ENCODE measurements at places on chromosomes 11 and 22.

DNA sequence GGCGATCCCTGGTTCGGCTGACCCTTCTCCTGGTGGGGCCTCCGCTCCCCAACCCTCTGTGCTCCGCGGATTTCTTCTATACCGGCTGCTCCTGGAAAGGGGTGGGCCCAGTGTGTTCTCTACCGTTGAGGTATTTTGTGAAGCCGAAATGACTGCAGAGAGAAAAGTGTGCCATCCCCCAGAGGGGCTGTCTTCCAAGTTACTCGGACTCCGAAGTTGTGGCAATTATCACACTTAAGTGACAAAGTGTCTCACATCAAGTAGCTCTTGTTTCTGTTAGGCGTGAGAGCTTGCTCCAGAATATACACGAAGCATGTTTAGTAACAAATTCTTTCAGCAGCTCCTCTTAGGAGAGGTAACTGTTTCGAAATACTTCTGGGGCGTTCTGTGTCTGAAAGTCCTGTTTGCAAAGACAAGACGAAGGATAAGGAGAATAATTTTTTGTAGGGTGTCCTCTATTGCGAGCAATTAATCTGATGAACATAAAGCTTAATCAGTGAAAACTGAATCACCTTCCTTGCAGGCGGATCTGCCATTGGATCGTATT, 434 bp downstream of the XPNPEP3 start:
- no peak for DNase-seq

GRCh38 chr22:45554040-45554406, 51.3 kb downstream of the FBLN1 start:
- no peak for DNase-seq

- DNase-seq = no peak
Observed at GRCh38 chr11:89458716-89459115, 32.5 kb downstream of the NOX4 start.

- DNase-seq = no peak
Observed at GRCh38 chr11:2697866-2698265, 1.9 kb downstream of the KCNQ1OT1 start.

- DNase-seq = no peak
Observed at GRCh38 chr22:30328466-30329049, 1.8 kb upstream of the TBC1D10A start.

GRCh38 chr22:40463017-40463631, 92.7 kb downstream of the SGSM3 start:
- peak; percentile 15 for DNase-seq

DNA sequence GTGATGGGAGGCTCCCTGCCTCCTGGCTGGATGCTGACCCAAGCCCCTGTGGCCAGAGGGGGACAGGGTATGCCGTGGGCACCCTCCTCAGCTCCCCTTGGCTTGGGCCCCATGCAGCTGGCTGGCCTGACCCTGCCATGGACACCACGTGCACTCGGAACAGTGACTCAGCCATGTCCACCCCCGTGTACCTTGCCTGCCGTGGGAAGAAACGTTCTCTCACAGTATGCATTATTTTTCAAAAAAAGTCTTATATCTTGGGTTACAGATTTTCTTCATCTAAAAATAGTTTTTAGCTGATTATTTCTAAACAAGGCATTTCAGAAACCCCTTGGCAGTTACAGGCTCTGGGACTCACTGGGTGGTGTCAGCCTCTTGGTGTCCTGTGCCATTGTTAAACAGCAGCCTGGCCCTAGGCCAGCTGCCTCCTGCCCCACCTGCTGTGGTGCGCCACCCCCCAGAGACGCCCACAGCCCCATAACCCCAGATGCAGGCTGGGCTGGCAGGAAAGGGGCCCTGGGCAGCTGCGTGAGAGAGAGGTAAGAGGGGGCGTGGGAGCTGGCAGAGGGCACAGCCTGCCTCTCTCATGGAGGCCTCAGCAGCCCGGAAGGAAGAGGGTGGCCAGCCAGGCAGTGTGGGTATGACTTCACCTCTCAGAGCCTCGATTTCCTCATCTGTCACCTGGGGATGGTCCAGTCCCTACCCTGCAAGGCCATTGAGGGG, 99.8 kb downstream of the MORC2 start:
- no peak for DNase-seq

DNA sequence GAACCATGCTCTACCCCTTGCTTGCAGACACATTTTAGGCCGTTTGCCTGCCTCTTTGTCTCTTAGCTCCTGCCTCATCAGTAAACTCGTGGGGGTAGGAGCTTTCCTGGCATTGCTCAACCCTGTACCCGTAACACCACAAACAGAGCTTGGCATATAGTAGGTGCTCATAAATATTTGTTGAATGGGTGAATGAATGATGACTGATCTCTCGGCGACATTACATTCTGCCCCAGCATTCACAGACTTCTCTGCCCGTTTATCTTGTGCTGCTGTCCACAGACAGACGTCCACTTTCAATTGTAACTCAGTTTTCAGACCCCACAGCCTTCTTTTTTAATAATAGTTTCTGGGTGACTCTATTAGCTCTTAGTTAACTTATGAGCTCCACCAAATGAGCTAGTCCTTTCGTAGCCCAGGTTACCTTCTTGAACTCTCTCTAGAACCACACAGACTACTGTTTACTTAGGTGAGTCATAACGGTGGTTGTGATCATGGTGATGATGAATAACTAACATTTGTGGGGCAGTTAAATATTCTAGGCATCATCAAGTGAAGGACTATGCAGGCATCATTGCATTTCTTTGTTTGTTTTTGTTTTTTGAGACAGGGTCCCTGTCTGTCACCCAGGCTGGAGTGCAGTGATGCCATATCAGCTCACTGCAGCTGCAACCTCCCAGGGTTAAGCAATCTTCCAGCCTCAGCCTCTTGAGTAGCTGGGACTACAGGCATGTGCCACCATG, 188.4 kb downstream of the ADAMTS15 start:
- no peak for DNase-seq

DNA sequence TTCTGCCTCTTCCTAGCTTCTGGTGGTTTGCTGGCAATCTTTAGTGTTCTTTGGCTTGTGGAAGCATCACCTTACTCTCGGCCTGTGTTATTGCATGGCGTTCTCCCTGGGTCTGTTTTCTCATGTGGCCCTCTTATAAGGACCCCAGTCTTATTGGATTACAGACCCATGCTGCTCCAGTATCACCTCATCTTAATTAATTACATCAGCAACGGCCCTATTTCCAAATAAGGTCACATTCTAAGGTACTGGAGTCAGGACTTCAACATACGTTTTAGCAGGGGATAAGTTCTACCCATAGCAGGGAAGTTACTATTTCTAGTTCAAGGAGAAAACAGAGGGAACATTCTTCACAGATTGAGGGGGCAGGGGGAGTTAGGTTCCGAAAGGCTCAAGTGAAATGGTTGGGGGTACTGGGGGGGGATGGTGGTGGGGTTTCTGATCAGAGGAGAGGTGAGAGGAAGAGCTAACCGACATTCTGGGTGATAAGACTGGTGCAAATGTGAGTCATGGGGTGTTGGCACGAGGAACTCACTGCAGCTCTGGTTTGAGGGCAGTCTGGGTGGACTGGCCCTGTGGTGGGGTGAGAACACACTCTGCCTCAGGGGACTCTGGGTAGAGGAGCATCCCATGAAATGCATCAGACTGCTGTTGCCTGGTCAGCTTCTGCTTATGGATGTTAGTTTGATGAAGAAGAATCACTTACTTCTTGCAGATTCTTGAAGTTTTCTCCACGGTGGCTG, 51.5 kb upstream of the ZBED5 start:
- DNase-seq = no peak

DNA sequence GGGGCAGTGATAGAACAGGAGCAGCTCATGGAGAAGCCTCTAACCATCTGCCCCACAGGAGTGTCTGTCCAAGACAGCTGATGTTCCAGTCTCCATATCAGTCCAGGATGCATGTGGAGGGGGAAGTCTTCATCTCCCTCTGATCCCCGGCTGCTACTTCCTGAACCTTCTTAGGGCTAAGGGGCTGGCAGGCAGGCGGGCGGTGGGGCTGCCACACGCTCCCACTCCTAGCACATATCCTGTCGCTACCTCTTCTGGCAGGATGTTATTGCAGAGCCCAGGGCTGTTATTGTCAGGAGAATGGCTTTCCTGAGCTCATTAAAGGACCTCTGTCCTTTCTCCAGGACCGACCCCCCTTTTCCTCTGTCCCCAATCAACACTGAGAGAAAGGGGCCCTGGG, 25.4 kb downstream of the LRRC55 start:
- no peak for DNase-seq

DNA sequence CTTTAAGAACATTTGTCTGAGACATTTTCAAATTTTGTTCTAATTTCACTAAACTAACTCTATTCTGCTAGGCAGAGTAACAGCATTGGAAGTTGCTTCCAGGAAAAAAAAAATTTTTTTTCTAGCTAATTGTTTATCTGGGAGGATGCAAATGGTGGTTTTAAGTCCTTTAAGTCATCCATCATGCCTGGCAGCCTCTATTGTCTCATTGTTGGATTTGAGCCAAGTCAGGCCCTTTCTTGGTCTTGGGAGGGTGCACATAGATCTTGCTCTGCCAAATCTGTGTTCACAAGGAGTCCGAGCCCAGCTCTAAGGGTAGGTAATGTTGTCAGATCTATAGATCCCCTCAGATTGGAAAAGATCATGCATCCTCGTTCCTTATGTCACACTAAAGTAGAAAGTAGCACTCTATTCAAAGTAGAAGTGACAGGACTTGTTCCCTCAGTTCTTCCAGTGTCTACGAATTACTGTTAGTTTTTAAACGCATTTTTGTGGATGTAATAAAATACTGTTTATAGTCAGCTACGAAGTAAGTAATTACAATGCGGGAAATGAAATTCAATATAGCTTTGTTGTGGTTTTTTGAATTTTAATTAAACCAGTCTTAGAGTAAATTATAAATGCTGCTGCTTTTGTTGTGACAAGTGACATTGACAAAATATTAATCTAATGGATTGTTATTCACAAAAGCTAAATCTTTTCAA, 166.0 kb upstream of the RASSF10 start:
- no peak for DNase-seq

DNA sequence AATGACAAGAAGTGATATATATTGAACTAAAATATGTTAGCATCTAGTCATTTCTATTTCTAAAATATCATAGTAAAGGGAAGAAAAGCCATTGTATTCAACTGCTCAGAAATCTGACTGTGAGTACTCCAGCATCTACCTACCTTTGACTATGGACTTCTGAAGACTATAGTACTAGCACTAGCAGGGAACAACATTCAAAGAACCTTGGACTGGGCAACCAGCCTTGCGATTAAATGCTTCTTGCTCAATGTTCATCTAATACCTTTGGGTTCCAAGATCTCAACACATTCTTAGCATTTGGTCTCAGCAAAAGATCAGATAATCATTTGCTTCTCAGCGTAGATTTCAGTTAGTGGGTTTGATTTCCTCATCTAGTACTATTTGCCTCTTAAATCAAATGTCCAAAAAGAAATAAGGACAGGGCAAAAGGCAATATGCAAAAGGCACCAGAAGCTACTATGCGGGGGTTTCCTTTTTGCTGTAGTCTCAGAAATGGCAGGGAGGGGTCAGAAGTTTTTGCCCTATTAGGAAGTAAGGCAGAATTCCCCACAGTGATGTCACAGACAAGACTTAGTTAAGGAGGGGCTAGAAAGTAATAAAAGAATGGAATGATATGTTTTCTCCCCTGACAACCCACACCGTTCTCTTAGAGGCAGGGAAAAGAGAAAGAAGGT, 80.6 kb downstream of the GAB2 start:
- no peak for DNase-seq

GRCh38 chr11:65300621-65301275, 13.9 kb upstream of the CDC42EP2 start:
- DNase-seq = no peak
